ENCODE measurements at places on chromosomes 7 and 10.
A peak's percentile ranks its signal among the peaks of the same experiment; 100 is the strongest.

DNA sequence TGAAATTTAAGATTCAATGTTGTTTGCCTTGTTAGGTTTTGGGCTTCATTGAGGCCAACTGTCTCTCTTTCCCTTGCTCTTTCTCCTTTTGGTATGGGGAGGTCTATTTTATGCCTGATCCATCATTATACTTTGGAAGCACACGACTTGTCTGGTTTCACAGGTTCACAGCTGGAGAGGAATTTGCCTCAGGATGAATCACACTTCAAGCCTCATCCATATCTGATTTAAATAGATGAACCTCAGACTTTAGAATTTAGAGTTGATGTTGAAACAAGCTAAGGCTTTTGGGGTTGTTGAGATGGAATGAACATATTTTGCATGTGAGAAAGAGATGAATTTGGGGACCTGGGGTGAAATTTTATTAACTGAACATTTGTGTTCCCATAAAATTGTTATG lies 150.5 kb upstream of the IGFBP3 start:
- DNase-seq: no peak

DNA sequence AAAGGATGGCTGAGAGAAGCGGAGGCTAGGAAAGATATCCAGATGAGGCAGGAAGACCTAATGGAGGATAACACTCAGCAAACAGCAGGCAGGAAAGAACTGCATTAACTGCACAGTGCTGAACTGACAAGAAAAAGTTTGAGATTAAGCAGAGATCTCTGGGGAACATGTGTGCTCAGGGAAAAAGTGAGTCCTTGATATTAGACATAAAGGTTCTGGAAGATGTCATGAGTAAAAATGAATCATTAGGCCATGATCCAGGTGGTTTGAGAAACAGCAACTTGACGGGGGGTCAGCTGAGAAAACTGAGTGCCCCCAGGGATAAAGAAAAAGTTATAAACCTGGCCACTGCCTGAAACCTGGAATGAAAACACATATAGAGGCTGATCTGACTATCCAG lies 27.3 kb upstream of the ANK3 start:
- DNase-seq: no peak

- no peak for DNase-seq
These were observed 10.9 kb downstream of the PNPLA8 start for GRCh38 chr7:108515013-108515412.

DNA sequence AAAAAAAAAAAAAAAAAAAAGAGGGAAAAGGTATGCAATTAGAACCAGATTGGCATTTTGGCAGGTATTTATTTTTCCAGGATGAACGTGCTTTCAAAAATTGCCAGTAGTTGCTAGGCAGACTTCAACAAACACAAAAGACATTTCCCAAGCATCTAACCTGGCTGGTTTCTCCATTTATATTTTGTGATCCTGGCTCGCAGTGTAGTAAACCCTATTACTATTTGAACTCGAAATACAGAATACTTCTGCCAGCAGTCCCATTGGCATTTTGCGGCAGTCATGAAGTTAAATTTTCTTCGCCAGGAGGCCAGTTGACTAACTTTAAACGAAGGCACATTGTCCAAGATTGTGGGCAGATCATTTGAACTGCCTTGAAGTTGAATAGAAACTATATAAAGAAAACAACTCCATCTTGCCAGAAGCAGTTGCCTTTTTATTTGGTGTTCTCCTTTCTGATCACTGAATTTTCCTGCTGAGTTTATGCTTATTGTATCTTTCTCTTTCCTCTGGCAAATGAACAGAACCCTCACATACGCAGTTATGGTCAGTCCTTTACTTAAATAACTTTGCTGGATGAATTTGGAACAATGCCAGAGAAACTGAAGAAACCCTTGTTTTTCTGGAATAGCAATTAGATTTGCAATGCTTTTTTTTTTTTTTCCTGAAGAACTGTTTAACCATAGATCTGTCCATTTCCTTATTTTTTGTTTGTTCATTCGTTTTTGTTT lies 132.9 kb downstream of the BICC1 start:
- DNase-seq: no peak

GRCh38 chr7:22332461-22332870 lies 24.5 kb downstream of the RAPGEF5 start:
- DNase-seq: no peak

DNA sequence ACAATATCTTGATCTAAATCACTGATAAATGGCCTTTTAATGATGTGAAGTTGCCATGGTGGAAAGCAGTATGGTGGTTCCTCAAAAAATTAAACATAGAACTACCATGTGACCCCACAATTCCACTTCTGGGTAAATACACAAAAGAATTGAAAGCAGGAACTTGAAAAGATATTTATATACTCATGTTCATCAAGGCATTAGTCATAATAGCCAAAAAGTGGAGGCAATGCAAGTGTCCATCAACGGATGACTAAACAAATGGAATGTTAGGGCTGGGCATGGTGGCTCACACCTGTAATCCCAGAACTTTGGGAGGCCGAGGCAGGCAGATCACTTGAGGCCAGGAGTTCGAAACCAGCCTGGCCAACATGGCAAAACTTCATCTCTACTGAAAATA lies 2.0 kb upstream of the DNAJC12 start:
- no peak for DNase-seq

GRCh38 chr7:148697256-148698006 lies 1.3 kb upstream of the CUL1 start:
- peak; percentile 47 for DNase-seq

DNA sequence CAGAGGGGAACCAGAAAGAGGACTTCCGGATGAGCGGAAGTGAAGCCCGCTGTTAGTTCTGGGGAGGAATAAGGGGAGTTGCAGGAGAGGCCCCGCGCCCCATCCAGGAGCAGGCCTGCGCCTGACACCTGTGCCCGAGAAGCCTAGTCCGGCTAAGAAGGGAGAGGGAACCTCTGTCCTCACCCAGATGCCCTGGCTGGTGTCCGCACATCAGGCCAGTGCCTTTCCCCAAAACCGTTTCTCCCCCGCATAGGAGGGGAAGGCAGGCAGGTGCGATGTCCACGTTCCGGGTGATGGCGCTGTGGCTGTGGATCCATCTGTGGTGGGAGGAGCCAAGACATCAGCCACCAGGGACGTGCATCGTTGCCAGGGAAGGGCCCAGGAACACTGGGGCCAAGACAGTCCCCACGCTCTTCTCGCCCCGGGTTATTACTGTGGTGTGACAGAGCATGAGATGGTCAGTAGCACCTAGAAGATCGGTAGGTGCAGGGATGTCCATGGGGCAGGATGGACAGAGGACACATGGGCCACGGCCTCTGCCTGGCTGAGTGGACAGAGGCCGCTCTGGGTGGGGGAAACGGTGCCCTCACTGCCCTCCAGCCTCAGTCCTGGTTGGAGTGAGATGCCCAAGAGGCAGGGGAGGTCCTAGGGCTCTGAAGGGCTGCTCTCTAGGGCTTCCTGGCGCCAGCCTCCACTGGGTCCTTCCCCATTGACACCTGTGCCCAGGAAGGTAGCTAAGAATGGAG lies 262.7 kb downstream of the CELF2 start:
- no peak for DNase-seq

- DNase-seq: no peak
These were observed 135.6 kb downstream of the LHPP start for GRCh38 chr10:124596962-124597845.

DNA sequence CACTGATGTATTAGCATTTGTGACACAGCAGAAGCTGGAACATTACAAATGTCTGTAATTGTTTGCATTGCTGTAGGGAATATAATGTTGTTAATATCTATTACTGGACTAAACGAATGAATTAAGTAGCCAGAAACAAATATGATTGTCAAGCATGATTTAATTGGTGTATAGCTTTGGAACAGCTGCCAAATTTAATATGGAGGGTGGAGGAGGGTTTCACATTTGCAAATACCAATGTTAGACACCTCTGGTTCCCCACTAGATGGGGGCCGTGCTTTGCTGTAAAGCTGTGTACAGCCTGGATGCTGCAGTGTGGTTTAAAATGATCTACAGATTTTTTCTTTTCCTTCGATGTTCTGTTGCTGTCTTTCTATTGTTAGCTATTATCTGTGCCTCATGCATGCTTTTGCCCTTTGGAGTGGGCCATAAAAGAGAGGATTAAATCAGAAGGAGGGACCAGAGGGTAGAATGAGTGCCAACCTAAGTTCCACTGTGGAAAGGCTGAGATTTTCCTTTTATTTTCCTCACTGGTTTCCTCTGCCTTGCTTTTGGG lies 23.1 kb downstream of the DNAJB9 start:
- DNase-seq: no peak

DNA sequence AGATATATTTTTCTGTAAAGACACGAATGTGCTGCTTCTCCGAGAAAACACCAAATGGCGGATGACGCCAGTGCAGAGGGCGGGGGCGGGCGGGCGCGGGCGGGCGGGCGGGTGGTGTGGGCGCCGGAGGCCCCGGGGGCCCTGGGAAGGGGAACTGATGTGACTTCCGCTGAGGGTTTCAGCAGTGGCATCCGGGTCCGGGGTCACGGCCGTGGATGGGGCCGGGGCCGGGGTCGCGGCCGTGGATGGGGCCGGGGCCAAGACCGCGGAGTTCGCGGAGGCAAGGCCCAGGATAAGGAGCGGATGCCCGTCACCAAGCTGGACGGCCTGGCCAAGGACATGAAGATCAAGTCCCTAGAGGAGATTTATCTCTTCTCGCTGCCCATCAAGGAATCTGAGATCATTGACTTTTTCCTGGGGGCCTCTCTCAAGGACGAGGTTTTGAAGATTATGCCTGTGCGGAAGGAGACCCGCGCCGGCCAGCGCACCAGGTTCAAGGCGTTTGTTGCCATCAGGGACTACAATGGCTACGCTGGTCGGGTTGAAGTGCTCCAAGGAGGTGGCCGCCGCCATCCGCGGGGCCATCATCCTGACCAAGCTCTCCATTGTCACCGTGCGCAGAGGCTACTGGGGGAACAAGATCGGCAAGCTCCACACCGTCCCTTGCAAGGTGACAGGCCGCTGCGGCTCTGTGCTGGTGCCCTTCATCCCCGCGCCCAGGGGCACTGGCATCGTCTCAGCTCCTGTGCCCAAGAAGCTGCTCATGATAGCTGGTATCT lies 20.3 kb upstream of the IGF2BP3 start:
- peak; percentile 60 for DNase-seq

DNA sequence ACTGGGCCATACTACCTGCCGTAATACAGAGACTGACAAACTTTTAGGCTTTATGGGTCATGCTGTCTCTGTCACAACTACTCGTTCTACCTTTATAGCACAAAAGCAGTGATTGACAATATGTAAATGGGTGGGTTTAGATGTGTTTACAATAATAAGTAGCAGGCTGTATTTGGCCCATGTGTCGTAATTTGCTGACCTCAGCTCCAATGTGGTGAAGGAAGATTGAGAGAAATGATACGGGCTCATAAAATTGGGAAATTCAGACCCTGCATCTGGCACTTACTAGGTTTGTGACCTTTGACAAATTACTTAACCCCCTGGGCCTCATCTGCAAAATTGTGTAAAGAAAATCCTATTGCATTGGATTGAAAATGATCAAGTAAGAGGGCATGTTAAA lies 150.8 kb upstream of the NPSR1 start:
- DNase-seq: no peak

DNA sequence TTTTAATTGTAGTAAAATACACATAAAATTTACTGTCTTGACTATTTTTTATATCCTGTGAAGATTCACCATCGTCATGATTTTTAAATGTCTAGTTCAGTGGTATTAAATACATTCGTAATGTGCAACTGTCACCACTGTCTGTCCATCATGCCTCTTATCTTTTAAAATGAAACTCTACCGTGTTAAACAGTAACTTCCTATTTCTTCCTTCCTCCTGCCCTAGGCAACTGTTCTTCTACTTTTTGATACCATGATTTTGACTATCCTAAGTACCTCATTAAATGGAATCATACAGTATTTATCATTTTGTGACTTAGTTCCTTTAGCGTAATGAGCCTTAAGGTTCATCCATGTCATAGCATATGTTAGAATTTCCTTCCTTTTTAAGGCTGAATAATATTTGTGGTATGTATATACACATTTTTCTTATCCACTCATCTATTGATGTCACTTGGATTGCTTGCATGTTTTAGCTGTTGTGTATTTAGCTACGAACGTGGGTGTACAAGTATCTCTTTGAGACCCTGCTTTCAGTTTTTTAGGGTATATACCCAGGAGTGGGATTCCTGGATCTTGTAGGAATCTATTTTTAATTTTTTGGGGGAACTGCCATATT lies 13.5 kb downstream of the SLK start:
- DNase-seq: no peak

- DNase-seq: no peak
These were observed 266.0 kb downstream of the BBS9 start for GRCh38 chr7:33395340-33395739.

DNA sequence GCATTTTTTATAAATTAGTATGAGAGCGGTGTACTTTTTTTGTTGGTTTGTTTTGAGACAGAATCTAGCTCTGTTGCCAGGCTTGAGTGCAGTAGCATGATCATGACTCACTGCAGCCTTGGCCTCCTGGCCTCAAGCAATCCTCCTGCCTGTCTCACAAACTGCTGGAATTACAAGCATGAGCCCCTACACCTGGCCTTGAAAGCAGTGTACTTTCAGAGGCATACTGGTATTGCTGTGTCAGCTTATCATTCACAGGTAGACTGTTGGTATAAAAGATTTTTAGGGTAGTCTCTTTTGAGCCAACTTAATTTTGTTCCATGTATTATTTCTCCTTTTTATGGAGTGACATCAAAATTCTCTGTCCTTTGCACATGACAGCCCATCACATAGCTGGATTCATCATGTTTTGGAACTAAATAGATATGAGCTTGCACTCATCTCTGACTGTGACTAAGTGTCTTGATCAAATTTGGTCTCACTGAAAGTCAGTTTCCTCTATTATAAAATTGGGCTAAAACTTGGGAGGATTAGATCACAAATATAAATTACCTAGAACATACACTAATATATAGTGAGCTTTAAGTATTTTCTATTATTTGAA lies 12.4 kb downstream of the GNAT3 start:
- DNase-seq: peak; percentile 62

DNA sequence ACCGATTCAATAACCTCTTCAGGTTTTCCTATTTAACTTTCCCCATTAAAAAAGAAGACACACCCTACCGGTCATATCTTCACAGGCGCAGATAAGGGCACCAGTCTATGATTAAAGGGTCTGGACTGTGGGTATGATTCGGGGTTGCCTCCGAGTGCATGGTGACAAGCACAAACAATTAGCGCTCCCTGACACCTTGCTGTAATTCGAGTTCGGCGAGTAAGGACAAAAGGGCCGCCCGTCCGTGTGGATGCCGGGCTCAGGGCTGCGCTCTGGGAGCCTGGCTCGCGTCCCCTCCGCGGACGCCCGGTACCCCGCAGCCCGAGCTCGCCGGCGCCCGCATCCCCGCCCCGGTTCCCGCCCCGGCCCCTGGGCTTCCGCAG lies 111.9 kb upstream of the RHEB start:
- DNase-seq: peak; percentile 63

DNA sequence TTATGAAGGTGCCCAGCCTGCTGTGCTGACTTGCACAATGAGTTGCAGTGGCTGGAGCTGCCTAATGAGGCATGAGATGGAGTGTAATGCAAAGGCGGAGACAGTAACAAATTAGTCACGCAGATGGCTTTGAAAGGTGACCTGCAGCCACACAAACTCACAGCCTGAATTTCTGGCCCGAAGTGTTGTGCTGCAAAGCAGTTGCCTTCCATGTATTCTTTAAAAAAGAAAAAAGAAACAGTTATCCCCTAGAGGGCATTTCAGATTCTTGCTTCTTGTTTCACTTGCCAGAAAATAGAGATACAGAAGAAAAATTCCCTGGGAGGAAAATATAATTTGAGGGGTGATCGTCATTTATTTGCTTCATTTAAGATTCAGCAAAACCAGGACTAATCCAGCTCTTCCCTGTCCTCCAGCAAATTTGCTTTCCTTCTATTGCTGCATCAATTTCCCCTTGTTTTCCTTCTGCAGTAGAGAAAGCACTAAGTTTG lies 239.9 kb downstream of the ADRA2A start:
- no peak for DNase-seq

GRCh38 chr10:412109-412508 lies 276.9 kb downstream of the ZMYND11 start:
- DNase-seq: no peak
